Right lobe of liver (tissue), 6 donors: ENCODE measurements at places on chromosomes 5 and 9.

DNA sequence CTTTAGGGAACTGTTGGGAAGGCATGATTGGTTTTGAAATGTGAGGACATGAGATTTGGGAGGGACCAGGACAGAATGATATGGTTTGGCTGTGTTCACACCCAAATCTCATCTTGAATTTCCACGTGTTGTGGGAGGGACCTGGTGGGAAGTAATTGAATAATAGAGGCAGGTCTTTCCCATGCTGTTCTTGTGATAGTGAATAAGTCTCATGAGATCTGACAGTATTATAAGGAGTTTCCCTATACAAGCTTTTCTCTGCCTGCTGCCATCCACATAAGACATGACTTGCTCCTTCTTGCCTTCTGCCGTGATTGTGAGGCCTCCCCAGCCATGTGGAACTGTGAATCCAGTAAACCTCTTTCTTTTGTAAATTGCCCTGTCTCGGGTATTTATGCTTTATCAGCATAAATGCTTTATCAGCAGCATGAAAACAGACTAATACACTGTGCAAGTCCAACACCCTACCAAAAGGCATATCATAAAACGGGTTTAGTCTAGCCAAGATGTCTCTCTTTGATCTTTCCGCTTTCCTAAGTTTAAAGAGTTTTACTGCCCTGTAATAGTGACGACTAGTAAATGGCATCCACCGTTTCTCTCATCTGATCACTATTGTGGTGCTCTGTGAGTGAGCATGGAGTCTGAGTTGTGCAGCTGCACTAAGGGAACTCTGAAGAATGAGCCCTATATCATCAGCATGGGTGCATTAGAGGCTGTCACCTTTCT, 12.9 kb upstream of the ZNF782 start:
- no peak for DNase-seq

DNA sequence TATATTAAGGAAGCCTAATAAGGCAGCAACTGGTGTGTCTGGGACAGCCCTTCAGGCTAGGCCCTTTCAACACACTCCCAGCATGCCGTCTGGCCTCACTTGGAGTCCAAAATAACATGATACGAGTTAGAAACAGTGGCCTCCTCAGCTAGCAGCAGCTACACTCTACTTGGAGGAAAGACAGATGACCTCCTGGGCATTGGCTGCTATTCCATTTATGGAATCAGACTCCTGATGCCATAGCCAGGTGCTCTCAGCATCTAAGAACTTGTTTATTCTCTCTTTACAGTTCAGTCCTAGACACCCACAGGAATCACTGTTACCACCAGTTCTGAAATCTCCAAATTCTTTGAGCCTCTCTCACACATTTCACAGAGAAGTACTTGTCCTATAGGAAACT, 31.8 kb downstream of the RUSC2 start:
- no peak for DNase-seq

GRCh38 chr5:125045646-125046045, 299.2 kb upstream of the ZNF608 start:
- no peak for DNase-seq

GRCh38 chr5:148615644-148616275, 38.6 kb downstream of the HTR4 start:
- no peak for DNase-seq
